ENCODE measurements at places on chromosomes 7 and 10.

DNA sequence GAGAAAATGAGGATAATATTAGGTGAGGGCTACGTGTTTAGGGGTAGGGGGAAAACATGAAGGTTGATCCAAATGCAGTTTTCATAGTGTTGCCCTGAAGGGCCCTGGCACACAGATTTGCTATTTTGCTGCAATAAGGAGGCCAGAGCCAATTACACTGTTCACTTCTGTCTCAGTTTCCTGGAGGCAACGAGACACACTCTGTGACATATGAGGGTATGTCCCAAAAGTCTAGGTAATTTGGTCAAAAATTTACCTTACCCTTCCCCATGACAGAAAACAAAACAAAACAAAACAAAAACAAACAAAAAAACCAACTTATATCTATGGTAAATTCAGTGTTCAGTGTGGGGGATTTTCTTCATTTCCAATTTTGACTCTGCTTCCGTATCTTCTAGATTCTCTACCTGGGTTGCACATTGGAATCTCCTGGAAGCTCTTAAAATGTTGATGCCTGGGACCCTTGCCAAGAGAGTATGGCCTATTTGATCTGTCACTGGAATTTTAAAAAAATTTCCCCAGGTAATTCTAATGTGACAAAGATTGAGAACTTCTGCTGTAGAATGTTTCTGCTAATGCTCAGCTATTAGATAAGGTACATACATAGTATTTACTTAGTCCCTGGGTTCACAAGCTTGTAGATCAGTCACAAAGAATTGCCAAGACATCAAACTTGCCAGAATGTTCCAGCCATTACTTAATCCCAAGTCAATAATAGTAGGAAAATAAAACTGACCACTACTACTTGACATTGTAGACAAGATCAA lies 139.5 kb downstream of the SEMA3E start:
- DNase-seq: no peak

DNA sequence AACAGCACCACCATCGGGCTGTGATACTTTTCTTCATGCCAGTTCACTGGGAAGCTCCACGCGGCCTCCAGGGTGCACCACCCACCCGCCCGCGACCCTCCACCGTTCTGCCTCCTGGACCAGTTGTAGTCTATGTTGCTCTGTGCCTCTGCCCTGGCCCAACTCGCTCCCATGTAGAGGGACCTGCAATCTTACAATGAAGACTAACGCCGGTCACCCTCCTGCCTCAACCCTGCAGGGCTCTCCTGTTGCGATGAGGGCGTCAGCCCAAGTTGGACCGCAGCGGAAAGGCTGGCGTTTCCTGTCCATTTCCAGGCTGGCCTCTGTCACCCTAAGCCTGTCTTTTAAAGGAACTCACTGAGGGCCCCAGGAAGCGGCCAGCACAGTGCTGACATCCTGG lies 34.9 kb downstream of the IL15RA start:
- DNase-seq: no peak

- no peak for DNase-seq
Observed at GRCh38 chr10:30637881-30638467, 8.4 kb upstream of the LYZL2 start.

DNA sequence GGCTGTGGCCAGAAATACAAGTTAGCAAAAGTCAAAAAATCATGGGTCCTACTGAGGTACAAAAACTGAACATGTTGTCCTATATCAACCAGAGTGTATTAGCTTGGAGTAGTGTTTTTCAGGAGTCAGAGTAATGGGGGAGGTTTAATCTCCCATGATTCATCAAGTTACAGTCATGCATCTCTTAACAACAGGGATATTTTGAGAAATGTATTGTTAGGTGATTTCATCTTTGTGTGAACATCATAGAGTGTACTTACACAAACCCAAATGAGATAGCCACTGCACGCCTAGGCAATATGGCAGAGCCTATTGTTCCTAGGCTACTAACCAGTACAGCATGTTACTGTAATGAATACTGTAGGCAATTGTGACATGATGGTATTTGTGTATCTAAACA lies 14.9 kb upstream of the TES start:
- no peak for DNase-seq

DNA sequence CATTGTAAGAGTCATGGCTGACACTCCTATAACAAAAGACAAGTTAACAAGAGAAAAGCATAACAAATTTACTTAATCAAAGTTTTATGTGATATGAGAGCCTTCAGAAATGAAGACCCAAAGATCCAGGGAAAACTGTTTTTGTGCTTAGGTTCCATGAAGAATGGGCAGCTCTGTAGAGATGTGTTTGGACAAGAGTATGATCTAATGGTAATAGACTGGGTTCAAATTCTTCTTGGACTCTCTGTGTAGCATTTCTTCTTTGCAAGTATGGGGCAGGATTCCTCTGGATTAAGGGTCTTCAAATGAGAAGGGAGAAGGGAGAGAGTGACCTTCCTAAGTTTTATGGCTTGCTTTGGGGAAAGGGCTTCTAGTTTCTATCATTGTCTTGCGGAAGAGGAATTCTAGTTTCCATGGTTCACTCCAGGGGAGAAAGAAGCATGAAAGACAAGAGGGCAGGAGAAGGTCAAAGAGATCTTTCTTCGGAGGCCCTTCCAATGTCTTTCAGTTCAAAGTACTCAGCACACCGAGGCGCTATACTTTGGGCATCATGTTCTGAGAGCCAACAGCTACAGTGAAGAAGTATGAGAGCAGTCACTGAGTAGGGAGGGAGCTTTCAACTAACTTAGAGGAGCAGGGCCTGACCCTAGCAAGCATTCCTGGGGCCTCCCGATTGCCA lies 15.4 kb downstream of the IFIT3 start:
- DNase-seq: no peak

- DNase-seq: no peak
Observed at GRCh38 chr7:17434841-17435692, 136.6 kb downstream of the AHR start.

GRCh38 chr10:124164264-124164663 lies 70.9 kb upstream of the CHST15 start:
- no peak for DNase-seq

DNA sequence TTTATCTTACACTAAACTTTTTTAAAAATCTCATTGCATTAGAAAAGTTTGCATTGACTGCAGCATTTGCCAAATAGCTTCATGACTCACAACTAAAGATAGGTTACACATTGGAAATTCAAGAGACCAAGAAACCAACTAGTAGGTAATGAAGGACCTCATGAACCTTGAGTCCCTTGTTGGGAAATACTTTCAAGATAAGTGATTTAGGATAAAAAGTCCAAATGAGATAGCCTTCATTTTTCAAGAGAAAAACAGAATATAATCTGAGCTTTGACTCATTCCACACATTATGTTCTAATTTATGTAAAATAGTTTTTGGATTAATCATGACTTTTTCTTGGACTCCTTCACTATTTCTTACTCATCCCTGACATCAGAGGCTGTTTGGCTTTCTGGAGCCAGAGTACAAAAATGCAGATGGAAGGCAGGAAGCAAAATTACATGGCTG lies 13.1 kb upstream of the LIPF start:
- no peak for DNase-seq

DNA sequence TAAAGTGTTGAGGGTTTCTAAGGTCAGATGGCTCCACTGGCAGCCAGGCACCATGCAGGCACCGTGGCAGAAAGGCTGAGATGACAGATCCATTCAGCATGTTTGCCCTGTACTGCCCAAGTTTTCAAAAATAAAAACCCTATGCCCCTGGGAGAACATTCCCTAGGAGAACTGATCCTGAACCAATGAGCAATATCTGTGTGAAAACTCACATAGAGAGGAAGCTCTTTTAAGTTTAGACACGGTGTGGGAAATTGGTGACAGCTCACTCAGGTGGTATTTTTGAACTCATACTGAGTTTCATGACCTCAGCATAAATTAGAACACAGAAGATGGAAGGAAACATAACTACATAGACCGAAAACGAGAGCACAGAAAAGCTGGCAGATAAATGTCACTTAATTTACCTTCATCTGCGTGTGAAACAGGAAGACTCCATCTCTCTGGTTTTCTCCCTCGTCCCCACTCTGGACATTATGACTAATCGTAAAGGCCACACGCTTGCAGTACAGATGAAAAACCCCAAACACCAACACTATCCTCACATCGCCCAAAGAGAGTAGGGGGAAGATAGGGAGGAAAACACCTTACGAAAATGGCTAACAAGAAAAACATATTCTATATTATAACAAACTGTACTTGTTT lies 127.8 kb downstream of the ICA1 start:
- no peak for DNase-seq

- DNase-seq: peak; percentile 83
Observed at GRCh38 chr10:68897336-68897741, 3.8 kb upstream of the DDX50 start.

DNA sequence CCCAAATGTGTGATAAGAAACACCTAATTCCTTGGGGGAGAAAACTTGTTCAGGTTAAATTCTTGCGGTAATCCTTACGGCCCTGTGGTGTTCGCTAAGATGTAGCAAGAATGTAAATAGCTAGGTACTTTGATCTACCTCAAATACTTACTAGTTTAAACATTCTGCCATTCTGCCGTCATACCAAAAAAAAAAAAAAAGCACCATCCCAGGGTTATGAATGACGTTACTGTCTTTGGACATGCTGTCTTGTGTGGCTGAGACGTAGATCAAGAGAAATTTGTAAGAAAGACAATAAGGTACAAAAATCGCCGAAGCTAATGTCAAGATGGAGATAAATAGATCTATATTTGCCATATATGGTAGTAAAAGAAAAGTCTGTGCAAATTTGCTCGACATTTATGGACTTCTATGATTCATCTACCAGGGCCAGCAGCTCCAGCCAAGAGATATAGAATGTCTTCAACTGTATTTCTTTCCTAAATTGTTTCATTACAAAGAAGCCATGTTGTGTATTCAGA lies 195.6 kb downstream of the CUX1 start:
- DNase-seq: no peak

- no peak for DNase-seq
Observed at GRCh38 chr10:17838080-17838648, 29.0 kb downstream of the MRC1 start.

- DNase-seq: peak; percentile 97
Observed at GRCh38 chr7:90211391-90212148, at the start of gene STEAP2. TSS of gene STEAP2 (plus strand) at chr7:90211740. CDS start at chr7:90225083, 13,343 bp downstream.

GRCh38 chr10:117653170-117653515 lies 110.6 kb downstream of the EMX2 start:
- no peak for DNase-seq

DNA sequence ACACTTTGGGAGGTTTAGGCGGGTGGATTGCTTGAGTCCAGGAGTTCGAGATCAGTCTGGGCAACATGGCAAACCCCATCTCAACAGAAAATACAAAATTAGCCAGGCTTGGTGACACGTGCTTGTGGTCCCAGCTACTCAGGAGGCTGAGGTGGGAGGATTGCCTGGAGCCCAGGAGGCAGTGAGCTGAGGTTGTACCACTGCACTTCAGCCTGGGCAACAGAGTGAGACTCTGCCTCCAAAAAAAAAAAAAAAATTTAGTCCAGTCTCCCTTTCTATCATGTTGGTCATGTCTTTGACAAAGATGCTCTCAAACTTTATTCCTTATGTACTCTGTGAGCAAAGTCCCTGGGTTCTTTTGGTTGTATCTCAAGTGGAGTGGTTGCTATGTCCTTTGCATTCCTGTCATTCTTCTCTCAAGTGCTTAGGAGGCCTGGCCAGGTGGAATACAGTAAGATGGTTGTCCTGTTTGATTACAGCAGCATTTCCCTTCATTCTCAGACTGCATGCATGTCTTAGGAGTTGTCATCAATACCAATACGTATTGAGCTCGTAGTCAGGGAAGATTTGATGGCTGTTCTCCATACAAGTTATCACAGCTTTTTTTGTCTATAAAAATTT lies 85.7 kb downstream of the MMRN2 start:
- DNase-seq: peak; percentile 90

DNA sequence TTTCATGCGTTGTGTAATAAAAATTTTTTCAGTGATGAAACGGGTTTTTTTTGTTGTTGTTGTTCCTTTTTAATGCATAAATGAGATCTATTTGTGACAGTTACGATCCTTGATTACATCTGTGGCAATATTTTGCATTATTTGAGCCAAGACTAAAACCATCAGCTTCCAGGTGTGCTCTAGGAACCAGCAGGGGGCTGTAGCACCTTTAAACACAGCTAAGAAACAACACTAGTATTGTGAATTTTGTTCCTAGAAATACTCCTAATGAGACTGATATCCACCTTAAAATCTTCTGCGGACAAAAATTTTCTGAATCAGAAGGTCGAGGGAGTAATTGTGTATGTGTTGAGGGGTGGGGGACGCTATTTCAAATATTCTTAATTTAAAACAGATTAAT lies 52.6 kb downstream of the FGFBP3 start:
- DNase-seq: peak; percentile 62

DNA sequence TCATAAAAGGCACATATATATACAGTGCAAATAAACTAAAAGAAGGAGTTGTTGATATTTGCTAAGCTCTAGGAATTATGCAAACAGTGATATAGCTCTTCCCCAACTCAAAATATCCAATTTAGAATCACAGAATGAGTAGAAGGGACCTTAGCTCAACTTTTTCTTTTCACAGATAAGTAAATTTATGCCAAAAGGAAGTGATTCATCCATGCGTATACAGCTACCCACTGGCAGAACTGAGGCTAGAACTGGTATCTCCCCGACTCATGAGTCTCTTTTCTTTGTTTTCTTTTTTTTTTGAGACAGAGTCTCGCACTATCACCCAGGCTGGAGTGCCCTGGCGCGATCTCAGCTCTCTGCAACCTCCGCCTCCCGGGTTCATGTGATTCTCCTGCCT lies 54.2 kb upstream of the SVIL start:
- no peak for DNase-seq

- no peak for DNase-seq
Observed at GRCh38 chr10:114271779-114272167, 32.7 kb downstream of the VWA2 start.

DNA sequence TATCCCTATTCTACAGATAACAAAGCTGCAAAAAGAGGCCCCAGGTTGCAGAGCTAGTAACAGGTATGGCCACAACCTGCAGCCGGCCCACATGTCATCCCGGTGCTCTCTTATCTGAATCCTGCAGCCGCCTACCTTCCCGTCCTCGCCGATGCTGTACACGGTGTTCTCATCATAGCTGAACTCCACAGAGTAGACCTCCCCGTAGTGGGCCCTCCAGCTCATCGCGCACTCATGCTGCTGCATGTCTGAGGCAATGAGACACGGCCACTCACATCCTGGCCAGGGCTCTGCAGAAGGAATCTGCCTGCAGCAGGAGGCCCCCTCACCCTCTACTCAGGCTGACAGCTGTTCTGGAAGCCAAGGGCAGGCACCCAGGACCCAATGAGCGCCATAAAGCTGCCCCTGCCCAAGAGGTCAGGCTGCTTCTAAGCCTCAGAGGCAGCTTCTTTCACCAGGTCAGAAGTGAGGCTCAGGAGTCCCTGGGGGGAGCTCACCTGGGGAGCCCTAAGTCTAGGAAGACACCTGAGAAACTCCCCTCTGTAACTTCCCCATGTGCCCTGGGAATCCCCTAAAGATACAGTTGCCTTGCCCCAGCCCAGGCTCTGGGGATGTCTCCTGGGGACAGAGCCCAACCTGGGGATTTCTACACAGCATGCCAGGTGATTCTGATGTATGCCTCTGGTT lies 17.9 kb upstream of the CYREN start:
- no peak for DNase-seq

DNA sequence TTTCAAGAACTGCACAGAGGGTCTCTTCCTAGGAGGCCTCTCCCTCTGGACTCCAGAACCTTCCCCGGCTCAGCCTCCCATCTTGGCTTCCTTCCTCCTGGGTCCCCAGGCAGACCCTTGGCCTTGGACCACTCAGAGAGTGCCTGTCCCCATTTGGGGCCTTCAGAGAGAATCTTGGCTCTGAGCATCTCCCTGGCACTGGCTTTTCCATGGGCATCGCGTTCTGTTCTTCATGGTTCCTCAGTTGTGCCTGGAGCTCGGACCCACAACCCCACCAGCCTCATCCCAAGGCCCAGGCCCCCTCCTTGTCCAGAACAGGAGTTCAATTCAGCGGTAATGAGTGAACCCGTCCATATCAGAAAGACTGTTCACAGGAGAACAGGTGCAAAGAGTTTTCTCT lies 73.4 kb downstream of the VIPR2 start:
- DNase-seq: no peak
